ENCODE measurements at places on chromosomes 11 and 22. TPM values are rescaled to one million over a fixed set of nuclear protein-coding genes. Genes with fewer than 3 reads are reported as not detected.

DNA sequence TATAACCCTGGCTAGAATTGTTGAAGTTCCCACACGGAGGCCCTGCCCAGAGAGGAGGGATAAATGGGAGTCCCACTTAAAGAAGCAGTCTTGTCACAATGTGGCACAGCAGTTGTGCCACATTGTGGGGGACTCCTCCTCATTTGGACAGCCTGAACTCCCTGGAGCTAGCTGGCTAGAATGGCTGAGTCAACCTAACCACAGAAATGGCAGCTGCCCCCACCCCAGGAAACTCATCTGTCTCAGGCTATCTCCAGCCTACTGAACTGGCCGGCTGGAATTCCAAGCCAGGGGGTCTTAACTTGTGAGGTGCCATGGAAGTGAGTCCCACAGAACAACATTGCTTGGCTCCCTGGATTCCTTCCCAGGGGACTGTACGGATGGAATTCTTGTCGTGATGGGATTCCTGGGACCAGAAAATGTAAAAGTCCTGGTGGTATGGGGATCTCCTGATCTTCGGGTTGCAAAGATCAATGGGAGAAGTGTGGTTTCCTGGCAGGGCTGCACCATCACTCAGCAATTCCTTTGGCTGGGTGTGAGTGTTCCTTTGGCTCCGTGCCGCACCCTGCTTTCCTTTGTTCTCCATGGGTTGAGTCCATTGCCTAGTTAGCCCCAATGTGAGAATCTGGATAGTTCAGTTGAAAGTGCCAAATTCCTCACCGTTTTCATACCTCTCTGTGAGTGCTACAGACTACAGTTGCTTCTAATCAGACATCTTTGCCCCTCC lies 791.2 kb upstream of the FAT3 start:
- DNase-seq: no peak

Gene CD3E
- total RNA-seq: not detected

Gene KCNA4
- 0.14 TPM for total RNA-seq

- peak; percentile 63 for DNase-seq
Measured at GRCh38 chr11:66956689-66957290, 1.4 kb downstream of the PC start.

GRCh38 chr11:76684516-76684915 lies 14.0 kb upstream of the LRRC32 start:
- no peak for DNase-seq

DNA sequence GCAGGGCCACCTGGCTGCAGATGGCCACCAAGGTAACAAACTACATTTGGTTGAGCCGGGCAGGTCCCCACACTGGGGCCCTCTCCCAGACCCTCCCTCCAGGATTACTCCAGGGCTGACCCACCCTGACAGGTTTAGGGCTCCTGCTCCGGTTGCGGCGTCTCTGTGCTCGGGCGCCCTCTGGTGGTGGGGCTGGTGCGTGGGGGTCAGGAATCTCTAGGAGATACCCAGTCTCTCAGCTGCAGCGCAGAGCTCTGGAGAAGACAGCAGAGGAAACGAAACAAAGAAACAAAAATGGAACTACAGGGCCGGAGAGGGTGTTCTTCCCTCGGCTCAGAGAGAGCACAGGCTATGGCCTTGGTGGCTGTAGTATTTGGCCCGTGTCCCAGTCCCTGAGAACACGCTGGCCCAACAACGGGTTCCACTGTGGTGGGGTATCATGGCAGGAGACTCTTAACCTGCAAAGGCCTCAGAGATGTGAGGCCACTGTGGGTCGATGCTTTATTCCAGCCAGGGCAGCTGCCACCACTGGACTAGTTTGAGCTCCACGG lies 2.4 kb downstream of the C11orf96 start:
- peak; percentile 94 for DNase-seq

DNA sequence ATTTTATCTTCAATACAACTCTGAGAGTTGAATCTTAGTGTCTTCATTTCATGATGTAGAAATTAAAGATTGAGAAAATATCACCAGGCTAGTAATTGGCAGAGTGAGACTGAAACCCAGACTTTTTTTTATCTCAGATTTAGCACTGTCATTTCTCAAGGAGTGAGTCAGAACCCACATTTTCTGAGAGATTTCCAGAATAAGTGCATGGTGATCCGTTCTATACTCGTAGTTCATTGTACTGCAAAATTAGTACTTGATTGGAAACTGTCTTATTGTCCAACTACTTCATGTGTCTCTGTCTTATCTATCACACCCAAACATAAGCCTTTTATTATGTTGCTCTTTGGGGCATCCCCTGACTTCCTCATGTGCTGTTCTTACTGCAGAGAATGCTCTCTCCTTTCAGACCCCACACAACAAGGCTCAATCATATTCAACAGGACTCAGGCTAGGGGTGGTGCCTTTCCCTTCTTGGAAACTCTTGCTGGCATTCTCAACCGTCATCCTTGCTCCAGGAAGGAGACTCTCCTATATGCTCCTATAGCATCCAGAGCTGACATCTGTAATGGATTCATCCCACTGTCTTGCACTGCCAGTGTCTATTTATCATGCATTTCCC lies 76.7 kb upstream of the BLID start:
- DNase-seq: no peak

- no peak for DNase-seq
Measured at GRCh38 chr11:116414357-116414880, 358.4 kb downstream of the BUD13 start.

Gene TRPC6
- 1.4 TPM for total RNA-seq

Gene VPREB1
- total RNA-seq: not detected

- peak; percentile 98 for DNase-seq
Measured at GRCh38 chr11:68038718-68039525, at the start of gene TCIRG1. Gene TCIRG1, plus strand, starts transcription at chr11:68039025. Its CDS starts 2,247 bp downstream, at chr11:68041272.

GRCh38 chr11:108880510-108880909 lies 215.6 kb downstream of the DDX10 start:
- DNase-seq: no peak

Gene ZNF215
- 11.8 TPM for total RNA-seq

DNA sequence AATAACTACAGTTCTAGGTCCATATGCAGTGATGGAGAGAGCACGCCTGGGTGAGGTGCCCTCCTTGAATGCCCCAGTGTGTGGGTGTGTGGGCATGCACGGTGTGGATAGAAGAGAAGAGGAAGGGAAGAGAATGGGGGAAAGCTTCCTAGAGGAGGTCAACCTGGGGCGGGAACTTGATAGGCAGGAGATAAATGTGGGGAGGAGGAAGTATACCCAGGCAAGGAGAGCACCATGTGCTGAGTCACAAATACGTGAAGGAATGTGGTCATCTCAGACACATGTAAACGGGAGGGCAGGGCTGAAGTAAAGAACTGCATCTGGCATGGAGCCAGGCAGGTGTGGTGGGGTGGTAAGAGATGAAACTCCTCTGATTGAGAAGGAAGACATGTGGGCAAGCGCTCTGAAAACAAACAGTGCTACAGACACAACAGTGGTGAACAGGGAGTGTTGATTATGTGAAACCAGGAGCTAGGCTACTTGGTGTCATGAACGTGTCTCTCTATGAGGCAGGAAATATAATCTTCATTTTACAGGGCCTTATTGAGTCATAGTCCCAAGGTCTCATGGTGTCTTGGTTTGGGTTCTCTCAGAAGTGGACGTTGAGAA lies 61.5 kb upstream of the EED start:
- no peak for DNase-seq

DNA sequence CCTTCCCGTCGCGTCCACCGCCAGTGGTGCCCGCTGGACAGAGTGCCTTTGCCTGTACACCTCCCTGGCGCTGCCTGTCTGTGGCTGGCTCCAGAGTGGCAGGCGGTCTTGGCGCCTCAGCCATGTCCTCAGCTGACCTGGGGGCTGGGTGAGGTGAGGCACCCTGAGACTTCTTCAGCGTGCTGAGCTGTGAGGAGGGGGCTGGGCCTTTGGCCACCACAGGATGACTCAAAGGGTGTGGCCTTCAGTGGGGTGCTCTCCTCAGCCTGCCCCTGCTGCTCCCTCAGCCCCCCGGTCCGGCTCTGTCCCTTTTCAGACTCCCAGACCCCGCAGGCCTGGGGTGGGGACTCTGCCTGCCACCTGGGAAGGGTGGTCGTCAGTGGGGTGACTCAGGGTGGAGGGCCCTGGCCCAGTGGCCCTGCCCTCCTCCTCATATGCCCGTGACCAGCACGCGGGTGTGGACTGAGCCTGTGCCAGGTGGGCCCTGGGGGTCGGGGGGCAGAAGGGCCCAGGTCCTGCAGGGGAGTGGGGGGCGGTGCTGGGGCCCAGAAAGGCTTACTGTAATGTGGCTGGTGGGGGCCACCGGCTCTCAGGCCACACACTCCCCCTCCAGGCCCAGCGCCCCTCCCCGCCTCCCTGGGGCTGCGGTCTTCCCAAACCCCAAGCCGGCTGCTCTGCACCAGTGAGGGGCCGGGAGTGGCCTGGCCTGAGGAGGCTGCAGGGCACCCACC lies 15.9 kb downstream of the CRELD2 start:
- DNase-seq: peak; percentile 81

GRCh38 chr11:67584881-67585873 lies 1.6 kb downstream of the GSTP1 start:
- peak; percentile 52 for DNase-seq

DNA sequence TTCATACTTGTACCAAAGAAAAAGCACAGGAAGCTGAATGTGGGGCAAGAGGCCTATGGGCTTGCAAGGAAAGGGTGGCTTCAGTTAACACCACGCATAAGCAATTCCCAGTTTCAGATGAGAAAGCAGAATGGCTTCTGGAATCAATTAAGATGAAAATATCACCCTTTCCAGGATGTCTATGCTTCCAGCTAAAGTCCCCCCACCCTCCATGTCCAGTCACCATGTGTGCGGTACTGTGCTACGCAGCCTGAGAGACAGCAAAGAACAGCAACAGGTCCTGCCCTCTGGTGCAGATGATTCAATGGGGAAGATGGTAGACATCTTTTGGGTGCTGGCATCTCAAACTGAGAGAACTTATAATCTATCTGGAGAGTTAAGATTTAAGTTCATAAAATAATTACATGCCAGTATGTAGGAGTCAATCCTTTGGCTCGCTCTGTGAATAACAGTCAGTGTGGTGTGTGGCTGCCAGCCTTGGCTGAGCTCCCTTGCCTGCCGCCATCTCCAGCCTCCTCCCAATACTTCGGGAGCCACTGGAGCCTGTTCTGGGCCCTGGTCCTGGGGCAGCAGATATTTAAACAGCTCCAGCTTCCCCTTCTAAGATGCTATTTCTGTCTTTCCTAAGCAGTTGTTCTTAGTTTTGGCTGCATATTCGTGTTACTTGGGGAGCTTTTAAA lies 44.5 kb downstream of the ME3 start:
- DNase-seq: no peak

- DNase-seq: peak; percentile 84
Measured at GRCh38 chr22:35538801-35539321, 1.8 kb upstream of the RASD2 start.

Gene DEFB108B
- not detected for total RNA-seq

- no peak for DNase-seq
Measured at GRCh38 chr11:78783846-78784245, 209.2 kb upstream of the NARS2 start.

GRCh38 chr11:127895776-127896175 lies 691.6 kb downstream of the ETS1 start:
- no peak for DNase-seq

- peak; percentile 12 for DNase-seq
Measured at GRCh38 chr11:60265373-60266214, 14.9 kb upstream of the MS4A4A start.

Gene C11orf87
- not detected for total RNA-seq

DNA sequence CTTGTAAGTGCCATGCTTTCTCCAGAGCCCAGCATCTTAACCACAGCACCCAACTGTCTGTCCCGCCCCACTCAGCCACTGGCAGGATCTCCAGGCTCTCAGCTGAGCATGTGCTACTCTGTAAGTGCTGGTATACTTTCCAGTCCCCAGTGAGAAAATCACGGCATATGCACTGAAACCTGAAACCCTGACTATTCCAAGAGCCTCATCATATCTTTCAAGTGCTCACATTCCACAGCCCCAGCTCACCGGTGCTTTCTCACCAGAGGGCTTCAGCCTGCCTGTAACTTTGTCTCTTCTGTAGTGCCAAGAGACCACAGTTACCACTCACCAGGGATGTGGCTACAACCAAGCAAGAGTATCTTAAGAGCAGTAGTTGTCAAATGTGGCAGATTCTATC lies 24.4 kb upstream of the PAMR1 start:
- DNase-seq: peak; percentile 17

GRCh38 chr11:73249304-73249703 lies 22.8 kb upstream of the P2RY6 start:
- DNase-seq: no peak

Gene SCGB1D2
- total RNA-seq: not detected

All from H7 (cell line).